Hematopoietic multipotent progenitor cell treated with erythropoietin and hydrocortisone succinate and interleukin-3 and kit ligand, for 6 days (in vitro differentiated cells): ENCODE measurements at places on chromosomes 16 and 17.

DNA sequence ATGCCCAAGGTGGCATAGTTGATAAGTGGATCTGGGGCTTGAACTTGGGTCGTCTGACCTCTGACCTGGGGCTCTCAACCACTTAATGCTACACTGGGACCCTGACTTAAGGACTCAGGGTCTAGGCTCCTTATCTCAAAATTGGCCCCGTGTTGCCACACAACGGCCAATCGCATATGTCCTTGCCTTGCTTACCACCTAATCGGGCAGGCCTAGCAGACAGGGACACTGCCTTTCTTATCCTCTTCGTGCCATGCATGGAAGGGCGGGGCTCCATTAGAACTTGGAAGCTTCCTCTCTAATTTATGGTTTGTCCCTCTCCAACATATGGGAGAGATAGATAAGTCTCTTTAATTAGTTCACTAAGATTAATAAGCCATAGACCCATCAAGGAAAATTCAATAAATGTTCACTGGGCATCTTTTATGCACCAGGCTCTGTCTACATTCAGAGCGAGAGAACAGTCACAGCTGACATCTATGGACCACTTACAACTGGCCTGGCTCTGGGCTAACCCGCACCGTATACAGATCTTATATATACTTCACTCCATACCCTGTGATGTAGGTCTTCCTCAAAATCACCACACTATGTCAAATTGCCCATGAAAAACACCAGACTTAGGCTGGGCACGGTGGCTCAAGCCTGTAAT is 35.1 kb downstream of the CDH1 start:
- peak; percentile 99 for DNase-seq

GRCh38 chr17:74597069-74597790 is 5.1 kb upstream of the CD300LD start:
- no peak for DNase-seq

- no peak for DNase-seq
Observed at GRCh38 chr17:62134397-62134796, 69.3 kb upstream of the MED13 start.

DNA sequence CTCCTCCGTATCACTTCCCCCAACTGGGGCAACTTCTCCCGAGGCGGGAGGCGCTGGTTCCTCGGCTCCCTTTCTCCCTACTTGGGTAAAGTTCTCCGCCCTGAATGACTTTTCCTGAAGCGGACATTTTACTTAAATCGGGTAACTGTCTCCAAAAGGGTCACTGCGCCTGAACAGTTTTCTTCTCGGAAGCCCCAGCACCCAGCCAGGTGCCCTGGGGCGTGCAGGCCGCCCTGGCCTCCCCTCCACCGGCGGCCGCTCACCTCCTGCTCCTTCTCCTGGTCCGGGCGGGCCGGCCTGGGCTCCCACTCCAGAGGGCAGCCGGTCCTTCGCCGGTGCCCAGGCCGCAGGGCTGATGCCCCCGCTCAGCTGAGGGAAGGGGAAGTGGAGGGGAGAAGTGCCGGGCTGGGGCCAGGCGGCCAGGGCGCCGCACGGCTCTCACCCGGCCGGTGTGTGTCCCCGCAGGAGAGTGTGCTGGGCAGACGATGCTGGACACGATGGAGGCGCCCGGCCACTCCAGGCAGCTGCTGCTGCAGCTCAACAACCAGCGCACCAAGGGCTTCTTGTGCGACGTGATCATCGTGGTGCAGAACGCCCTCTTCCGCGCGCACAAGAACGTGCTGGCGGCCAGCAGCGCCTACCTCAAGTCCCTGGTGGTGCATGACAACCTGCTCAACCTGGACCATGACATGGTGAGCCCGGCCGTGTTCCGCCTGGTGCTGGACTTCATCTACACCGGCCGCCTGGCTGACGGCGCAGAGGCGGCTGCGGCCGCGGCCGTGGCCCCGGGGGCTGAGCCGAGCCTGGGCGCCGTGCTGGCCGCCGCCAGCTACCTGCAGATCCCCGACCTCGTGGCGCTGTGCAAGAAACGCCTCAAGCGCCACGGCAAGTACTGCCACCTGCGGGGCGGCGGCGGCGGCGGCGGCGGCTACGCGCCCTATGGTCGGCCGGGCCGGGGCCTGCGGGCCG is 1.6 kb downstream of the HIC1 start:
- DNase-seq: peak; percentile 46

DNA sequence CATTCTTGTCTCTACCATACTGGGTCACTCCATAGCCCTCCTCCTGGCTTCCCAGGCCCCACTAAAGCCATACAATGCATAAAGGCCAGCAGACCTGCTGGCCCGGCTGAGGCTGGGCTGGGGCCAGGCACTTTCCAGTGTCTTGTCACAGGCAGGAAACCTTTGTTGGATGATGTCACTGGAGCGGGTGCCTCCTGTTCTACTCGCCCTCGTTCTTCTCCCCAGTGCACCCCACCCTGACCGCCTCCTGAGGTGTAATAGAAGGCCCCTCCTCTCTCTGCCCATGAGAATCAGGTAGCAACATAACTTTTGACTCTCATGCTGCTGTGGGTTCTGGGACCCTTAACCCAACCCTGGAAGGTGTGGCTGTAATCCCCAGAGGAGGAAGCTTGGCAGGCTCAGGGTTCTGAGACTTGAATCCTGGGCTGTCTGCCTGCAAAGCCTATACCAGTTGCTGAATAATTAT is 54.2 kb upstream of the IL34 start:
- no peak for DNase-seq

GRCh38 chr16:63787014-63787413 is 1334.8 kb downstream of the CDH11 start:
- DNase-seq: no peak

DNA sequence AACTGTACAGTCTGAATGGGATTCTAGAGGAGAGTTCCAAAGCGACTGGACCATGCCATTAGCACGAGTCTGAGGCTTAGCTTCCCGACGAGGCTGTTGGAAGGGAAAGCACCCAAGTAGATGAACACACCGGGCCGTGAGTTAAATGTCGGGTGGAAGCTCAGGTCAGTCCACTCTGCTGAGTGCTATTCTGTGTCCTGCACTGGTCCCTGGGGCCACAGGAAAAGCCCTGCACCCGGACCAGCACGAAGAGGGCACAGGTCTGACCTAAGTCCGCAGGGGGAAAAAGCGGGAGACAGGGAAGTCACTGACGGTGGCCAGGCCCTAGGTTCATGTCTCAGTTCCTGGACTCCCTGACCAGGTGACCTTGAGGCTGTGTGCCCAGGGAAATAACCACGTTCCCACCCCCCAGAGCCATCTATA is 44.1 kb upstream of the RBFOX3 start:
- no peak for DNase-seq

DNA sequence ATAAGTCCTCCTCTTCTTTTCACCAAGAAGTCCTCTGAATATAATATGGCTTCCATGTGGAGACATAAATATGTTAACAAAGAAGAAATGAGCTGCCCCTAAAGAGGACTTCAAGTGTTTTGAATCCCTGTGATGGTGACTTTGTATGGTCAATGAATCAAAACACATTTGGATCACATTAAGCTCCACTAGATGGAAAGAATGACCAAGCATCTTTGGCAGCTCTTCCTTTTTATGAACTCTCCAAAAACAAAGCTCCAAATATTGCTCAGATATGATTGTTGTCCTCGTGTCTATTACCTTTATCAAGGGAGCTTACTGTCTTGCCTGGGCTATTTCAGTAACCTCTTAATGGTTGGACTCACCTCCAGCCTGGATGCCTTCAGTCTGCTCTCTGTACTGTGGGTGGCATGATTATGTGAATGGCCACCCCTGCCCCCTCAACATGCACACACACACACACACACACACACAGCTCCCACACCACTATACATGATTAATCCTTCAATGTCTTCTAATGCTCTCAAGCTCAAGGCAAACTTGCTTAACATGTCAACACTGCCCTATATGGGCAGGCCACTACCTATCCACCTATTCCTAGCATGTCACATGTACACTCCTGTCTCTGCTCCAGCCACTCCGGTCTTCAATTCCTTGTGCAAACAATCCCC is 346.6 kb upstream of the SALL1 start:
- no peak for DNase-seq
